ENCODE measurements at places on chromosomes 16 and 17.

DNA sequence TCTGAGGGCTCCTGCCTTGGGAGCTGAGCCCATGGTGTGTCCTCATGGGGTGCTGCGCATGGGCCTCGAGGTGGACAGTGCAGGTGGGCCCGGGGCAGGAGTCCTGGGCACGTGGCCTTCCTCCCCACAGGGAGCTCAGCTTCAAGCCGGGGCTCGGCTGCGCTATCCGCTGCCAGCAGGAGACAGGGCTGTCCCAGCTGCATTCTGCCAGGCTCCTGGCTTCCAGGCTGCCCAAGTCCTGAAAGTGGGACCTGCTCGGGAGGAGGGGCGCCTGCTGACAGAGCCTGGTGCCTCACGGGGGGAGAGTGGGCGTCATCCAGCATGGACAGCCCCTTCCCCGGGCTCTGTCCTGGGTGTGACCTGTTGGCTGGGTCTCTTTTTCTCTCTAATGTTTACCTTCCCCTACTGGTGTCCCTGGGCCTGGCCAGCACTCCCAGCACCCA lies 7.1 kb downstream of the TRAF7 start:
- no peak for DNase-seq

DNA sequence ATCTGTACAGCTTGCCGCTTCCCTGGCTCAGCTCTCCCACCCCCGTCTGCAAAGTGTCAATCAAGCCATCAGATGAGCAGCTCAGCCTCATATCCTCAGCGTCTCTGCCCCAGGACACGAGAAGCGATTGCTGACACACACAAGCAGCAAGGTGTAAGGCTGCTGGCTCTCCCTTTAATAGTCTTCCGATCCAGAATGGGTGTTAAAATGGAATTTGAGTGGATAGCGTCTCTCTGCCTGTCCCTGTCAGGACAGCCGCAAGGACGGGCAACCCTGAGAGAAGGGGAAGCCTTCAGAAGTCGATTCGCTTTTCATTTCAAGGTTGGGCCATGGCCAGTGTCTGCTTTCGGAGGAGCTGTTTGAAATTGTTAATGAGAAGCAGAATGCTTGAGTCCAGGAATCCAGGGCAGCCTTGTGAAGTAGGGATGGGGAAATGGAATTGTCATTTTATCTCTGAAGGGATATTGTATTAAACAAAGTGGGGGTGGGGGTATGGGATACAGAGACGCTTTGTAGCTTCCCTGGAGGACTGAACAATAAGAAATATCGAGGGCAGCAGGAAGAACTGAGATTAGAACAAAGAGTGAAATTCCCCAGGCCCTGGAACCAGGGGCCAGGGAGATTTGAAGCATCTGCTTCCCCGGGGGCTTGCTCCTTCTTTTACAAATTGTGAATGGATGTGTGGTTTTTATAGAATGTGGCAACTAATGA lies 4.7 kb upstream of the PIPOX start:
- DNase-seq, result no peak

DNA sequence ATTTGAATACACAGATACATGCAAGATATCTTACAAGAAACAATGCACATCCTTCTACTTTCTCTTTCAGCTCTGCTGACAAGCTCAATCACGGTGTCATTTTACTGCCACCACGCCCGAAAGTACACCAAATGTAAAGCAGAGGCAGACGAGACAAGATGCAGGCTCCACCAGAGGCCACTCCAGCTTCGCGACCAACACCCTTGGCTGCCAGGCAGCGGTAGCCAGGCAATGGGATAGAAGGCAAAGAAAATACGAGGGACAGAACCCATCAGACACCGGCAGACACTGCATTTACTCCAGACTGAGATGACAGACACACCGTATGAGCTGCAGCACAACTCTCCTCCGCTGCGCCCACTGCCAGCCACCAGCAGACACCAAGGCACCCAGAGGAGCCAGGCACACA lies 41.0 kb downstream of the USP22 start:
- DNase-seq, result no peak

DNA sequence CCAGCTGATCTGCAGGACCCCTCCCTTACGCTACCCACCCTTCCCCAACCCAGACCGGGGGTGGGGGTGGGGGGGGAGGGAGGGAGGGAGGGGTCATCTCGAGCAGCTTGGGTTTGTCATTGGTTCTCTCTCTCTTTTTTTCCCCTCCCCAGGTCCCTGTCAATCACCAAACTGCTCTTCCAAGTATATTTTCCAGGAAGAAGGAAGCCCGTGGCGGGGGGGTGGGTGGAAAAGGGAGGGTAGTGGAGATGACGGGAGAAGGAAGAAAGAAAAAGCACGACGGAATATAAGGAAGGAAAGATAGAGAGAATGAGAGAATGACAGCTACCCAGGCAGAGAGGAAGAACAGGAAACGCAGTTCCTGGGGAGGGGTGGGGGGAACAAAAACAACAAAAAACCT lies 17.9 kb downstream of the SALL1 start:
- no peak for DNase-seq

- DNase-seq, result no peak
Measured at GRCh38 chr16:69108064-69108904, 2.8 kb downstream of the HAS3 start.

- no peak for DNase-seq
Measured at GRCh38 chr16:5393070-5393469, 295.5 kb upstream of the EEF2KMT start.

- DNase-seq, result no peak
Measured at GRCh38 chr16:84742641-84743092, 42.9 kb downstream of the USP10 start.

DNA sequence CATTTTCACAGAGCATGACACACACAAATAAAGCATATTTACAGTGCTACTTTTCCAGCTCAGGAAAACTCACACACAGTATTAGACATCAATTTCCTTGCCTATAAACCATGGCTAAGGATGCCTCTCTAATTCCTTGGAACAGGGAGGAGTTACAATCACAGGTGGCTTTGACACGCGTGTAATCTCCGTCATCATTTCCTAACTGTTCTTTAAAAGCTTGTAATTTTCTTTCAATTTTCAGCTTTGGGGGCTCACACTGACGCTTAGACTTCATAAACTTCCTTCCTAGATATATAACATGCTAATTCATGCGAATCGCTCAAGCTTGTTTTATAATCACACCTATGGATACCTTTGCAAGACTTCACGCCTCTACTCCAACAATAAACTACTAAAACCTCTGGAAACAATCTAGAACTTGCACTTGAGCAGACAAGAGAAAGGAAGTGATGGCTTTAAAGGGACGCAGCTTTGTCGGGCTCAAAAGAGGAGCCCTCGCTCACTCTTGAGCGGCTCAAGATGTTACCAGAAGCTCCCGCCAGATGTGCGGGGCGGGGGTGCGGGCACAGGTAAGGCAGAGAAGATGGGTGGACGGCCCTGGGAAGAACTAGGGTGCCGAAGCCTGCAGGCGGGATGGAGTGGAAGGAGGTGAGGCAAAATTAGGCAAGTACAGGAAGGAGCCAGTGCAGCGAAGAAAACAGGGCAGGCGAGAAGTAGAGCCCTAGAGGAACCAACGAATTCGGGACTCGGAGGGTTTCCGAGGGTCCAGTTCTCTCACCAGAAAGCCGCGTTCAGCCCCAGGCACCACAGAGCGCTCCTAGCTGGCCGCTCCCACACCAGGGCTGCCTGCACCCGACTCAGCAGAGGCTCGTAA lies 631 bp downstream of the RETREG3 start:
- DNase-seq, result peak; percentile 24

- no peak for DNase-seq
Measured at GRCh38 chr16:27406511-27407128, 4.6 kb downstream of the IL21R start.

DNA sequence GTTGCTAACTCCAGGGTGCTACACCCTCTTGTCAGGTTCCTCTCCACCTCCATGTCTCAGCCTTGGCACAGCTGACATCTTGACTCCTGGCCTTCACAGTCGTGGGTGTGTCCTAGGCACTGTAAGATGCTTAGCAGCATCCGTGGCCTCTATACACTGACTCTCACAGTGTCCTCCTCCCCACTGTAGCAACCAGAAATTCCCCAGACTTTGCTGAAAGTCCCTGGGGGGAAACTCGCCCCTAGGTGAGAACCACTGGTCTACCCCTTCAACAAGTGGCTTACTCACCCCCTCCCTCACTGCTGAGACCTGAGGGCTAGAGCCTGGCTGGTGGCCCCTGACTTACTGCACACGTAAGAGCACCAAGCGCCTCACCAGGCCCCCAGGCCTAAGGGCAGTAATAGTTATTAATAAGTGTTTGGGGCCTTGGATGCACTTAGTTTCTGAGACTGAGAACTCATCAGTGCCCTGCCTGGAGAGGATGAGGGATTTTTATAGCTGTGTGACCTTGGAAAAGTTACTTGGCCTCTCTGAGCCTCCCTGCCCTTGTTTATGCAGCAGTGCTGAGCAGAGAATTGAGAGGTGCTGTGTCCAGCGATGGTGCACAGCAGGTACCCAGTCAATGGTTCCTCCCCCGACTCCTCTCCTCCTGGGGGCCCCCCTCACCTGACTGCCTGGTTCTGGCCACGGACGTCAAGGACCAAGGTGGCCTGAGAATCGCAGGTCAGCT lies 67.1 kb downstream of the RMI2 start:
- no peak for DNase-seq

- DNase-seq, result no peak
Measured at GRCh38 chr17:72997559-72997958, 94.9 kb downstream of the SLC39A11 start.

- no peak for DNase-seq
Measured at GRCh38 chr16:85314512-85314971, 202.3 kb upstream of the CIBAR2 start.

GRCh38 chr16:49332589-49333258 lies 40.9 kb upstream of the C16orf78 start:
- no peak for DNase-seq

- DNase-seq, result no peak
Measured at GRCh38 chr16:19835968-19836421, 48.7 kb downstream of the GPRC5B start.

Measured in CD4-positive, alpha-beta T cell treated with Interleukin-1 beta for 1 hour (primary cell).